Stimulated activated CD4-positive, alpha-beta T cell treated with anti-CD3 and anti-CD28 coated beads, TNF-alpha, amount 100 ng/mL, for 4 hours (primary cell): ENCODE measurements at places on chromosomes 7 and 10.

- no peak for DNase-seq
These were observed 91.5 kb downstream of the MYO3A start for GRCh38 chr10:26025523-26025922.

DNA sequence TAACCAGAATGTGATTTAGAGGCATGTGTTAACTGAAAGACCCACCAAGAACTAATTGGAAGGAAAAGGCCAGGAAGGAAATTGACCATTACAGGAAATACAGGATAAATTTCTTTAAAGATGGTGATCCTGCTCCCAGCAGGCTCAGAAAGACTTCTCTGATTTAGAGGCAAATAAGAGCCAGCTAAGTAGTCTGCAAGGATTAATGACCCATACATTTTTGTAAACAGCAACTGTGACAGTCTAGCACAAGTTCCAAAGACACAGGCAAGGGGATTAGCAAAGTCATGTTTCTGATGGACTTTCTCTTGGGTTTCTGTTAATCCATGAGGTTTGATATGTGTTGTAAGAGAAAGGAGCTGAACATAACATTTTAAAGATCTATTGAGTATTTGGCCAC is 425.0 kb downstream of the HTR7 start:
- no peak for DNase-seq

GRCh38 chr7:13988731-13989125 is 738 bp downstream of the ETV1 start:
- no peak for DNase-seq

- peak; percentile 46 for DNase-seq
These were observed 26.1 kb downstream of the FAM53B start for GRCh38 chr10:124717911-124718741.

DNA sequence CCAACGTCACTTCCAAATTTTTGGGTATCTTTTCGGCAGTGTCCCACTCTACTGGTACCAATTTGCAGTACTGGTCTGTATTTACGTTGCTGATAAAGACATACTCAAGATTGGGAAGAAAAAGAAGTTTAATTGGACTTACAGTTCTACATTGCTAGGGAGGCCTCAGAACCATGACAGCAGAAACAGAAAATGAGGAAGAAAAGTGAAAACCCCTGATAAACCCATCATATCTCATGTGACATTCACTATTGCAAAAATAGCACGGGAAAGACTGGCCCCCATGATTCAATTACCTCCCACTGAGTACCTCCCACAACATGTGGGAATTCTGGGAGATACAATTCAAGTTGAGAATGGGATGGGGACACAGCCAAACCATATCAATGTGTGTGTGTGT is 364.0 kb upstream of the KCND2 start:
- DNase-seq = no peak

DNA sequence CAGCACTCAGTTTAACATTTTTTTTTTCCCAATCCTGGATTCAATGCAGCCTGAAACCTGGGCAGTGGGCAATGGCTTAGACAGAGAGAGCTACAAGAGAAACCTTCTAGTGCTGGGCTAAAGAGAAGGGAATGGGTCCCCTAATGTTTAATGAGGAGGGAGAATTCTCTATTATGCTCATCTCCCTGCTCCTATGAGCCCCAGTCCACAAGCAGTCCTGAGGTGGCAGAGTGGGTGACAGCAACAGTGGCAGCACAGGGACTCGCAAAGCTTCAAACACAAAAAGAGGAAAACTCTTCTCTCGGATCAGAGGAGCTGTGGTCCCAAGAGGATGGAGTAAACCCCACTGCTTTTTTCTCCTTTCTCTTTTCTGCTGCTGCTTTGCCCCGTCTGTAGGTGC is 36.5 kb downstream of the COBL start:
- DNase-seq = no peak

DNA sequence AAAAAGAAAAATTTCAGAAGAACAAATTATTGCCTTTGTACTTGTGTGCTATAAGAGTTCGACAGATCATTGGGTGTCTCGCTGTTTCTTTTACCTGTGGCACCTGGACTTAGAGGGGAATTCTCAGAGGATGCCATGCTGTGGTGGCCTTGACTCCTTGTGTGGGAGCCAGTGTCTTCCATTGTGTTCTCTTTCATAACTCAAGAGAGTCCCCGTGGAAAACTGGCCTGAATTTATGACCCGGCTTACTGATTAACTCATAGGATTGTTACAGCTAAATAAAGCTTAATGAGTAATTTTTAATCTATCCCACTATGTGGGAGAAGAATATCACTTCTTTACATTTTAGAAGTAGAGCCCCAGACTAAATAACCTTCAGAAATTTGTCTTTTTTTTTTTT is 54.5 kb downstream of the UBE3C start:
- no peak for DNase-seq

- DNase-seq = no peak
These were observed 45.8 kb upstream of the PRSS58 start for GRCh38 chr7:142303650-142304049.
